ENCODE measurements at places on chromosomes 7 and 10.

- DNase-seq, result no peak
Observed at GRCh38 chr10:130351466-130352290, 215.5 kb downstream of the GLRX3 start.

- no peak for DNase-seq
Observed at GRCh38 chr7:101717628-101718357, 88.7 kb upstream of the MYL10 start.

DNA sequence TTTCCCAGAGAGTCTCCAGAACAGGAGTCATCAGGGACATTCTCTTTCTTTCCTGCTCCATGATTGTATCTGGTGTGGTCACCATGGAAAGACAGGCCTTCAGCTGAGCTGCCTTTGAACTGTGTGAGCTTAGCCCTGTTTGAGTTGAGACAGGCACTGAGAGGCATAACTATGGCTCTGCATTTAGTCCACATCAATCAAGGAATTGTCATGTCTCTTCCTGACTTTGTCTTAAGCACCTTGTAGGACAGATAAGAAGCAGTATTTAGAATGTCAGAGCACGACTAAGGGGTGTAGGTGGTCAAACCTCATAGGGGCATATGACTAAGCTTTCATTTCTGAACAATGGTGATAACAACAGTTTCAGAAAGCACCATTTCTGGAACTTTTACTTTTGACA lies 53.5 kb downstream of the EPDR1 start:
- no peak for DNase-seq

GRCh38 chr10:117830787-117831212 lies 215.9 kb downstream of the RAB11FIP2 start:
- no peak for DNase-seq

DNA sequence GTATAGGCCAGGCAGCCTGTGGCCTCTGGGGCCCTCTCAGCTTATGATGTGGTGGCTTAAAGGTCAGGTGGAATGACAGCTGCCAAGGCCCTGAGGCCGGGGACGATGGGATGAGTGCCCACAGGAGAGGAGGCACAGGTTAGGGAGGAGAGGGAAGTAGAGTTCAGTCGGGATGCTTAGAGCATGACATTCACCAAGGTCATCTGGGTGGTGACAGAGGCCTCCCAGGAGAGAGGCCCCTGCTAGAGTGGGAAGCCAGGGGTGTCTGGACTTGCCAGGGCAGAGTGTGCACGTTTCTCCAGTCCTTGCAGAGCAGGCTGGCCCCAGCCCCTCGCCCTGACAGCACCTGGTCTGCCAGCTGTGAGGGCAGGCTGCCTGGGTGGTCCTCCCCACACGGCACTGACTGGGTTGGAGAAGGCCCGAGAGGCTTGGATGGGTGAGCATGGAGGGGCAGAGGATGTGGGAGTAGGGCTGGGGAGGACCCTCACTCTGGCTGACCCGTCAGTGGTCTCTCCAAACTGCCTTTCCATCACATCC lies 1.5 kb downstream of the CALHM1 start:
- no peak for DNase-seq

DNA sequence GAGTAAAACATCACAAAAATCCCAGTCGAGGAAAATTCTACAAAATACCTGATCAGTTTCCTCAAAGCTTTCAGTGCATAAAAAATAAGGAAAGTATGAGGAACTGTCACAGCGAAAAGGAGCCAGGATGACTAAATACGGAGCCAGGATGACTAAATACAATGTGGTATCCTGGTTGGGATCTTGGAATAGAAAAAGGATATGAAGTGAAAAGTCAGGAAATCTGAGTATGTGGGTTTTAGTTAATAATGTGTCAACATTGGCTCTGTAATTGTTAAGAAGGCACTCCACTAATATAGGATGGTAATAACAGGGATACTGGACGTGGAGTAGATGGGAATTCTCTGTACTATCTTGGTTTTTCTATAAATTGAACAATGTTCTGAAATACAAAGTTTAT lies 175.5 kb downstream of the SUGCT start:
- no peak for DNase-seq

GRCh38 chr7:98571986-98572385 lies 45.1 kb upstream of the NPTX2 start:
- no peak for DNase-seq

GRCh38 chr7:128177768-128178550 lies 63.1 kb upstream of the LEP start:
- DNase-seq, result no peak

- no peak for DNase-seq
Observed at GRCh38 chr10:43945094-43945730, 296.5 kb upstream of the ZNF32 start.

Measured in activated CD8-positive, alpha-beta memory T cell treated with anti-CD3 and anti-CD28 coated beads, Interleukin-2, amount 50 U/mL, for 4 hours (primary cell).